ENCODE measurements at places on chromosomes 6 and 20.

GRCh38 chr20:5606350-5606749 lies 143.9 kb upstream of the SHLD1 start:
- no peak for DNase-seq

DNA sequence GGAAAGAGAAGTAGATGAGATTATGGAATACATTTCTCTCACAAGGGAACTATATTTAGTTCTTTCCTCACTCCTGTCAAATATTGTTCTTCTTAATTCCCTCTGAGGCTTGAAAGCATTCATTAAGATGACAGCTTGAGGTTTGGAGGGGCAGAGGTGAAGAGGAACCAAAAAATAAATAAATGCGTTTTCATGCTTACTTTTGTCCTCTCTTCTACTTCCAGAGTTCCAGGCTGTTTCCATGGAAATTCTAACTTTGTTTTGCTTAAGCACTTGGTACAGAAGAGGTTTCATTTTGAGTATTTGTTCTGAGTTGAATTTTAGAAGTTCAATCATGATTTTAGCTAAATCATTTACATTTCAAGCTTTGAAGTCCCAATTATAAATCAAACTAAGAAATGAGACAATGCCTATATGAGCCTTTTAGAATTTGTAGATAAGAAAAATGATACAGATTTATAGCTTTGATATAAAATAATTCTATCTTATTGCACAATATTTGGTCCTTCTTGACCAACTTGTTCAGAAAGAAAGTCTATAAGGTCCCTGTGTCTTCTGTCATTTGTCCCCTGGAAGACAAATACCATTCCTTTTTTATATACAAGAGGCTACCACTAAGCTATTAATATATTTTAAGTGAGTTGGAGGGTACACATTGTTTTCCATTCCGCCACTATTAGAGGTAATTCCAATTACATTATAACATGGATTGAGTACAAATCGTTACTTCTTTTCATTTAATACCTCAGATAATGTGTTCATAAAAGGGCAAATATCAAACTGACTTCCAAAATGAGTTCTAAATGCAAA lies 16.3 kb downstream of the RBM24 start:
- no peak for DNase-seq

DNA sequence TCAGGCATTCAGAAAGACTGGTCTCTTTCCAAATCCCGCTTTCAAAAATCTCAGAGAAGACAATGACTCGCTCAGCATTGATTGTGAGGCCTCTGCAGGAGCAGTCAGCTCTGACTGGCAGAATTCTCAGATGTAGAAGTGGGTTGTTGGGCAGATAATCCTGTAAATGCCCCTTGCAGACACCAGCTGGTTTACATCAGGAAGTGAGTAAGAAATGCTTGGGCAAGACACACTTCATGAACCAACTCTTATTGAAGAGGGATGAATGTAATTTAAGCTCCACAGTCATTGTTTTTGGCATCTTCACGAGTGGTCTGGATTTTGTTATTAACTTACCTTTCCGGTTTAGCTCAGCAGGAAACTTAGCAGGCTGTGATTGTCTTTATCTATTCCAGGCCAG lies 166.6 kb downstream of the PLCB4 start:
- DNase-seq, result no peak

GRCh38 chr6:83008626-83009025 lies 57.0 kb downstream of the UBE3D start:
- DNase-seq, result no peak

DNA sequence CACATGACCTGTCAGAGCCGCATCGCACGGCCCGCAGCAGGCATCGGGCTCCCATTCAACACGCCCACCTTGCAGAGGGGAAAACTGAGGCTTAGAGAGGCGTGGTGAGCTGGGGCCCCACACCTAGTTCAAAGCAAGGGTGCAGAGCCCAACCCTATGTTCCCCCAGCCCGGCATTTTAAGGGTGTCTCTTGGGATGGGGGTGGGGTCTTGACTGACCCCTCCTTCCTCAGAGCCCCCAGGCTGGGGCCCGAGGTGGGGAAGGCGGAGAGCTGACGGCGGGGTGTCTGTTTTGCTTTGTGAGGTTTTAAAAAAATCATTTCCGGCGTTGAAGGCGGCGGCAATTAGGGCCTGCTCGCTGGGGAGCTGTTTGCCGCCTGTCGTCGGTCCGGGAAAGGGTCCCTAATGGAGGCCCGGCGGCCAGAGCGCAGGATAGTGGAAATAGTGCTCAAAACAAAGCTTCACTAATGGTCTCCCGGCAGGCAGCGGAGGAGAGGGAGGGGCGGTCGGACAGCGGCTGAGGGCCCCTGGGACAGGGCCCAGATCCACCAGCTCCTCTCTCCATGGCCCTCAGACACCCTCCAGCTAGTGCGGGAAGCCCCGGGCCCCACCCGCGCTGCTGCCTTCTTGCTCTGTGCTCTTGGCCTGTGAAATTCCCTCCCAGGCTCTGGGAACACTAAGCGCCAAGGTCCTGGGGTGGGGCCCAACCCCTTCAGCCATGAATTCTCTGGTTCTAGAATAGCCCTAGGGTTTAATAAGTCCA lies 11.9 kb downstream of the VSTM2L start:
- no peak for DNase-seq

- DNase-seq, result no peak
These were observed 29.7 kb upstream of the ZNF337 start for GRCh38 chr20:25726357-25726756.

DNA sequence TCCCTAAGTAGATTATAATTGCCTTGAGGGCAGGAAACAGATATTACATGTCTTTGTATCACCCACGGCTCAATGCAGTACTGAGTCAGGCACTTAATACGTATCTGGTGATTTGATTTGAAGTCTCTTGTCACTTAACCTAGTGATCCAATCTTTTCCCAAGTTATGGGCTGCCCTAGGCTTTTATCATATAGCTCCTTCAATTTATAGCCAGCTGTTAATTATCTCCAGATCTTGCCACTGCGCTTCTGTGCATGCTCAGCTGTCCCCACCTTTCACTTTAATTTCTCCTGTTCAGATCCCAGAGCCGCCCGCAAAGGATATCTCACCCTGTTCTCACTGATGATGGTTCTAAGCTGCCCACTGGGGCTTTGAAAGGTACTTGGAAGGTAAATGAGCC lies 41.9 kb downstream of the SNHG17 start:
- DNase-seq, result no peak

DNA sequence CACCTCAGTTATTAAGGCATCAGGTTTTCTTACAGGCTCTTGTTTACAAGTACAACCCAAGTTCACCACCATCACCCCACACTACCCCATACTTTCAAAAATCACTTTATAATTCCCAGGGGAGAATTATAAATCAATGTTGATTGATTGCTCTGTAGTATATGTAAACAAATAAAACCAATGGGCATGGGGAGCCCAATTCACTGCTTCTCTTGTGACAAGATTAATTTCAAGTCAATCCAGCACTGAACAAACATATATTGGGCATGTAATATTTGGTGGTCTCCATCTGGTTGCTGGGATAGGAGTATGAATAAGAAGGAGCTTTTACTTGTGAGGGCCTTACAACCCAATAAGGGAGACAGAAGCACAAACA lies 95.8 kb downstream of the CLVS2 start:
- no peak for DNase-seq

GRCh38 chr6:43978473-43979346 lies 148.5 kb downstream of the MRPL14 start:
- DNase-seq, result no peak

- DNase-seq, result no peak
These were observed 637 bp downstream of the TFB1M start for GRCh38 chr6:155313602-155314091.

DNA sequence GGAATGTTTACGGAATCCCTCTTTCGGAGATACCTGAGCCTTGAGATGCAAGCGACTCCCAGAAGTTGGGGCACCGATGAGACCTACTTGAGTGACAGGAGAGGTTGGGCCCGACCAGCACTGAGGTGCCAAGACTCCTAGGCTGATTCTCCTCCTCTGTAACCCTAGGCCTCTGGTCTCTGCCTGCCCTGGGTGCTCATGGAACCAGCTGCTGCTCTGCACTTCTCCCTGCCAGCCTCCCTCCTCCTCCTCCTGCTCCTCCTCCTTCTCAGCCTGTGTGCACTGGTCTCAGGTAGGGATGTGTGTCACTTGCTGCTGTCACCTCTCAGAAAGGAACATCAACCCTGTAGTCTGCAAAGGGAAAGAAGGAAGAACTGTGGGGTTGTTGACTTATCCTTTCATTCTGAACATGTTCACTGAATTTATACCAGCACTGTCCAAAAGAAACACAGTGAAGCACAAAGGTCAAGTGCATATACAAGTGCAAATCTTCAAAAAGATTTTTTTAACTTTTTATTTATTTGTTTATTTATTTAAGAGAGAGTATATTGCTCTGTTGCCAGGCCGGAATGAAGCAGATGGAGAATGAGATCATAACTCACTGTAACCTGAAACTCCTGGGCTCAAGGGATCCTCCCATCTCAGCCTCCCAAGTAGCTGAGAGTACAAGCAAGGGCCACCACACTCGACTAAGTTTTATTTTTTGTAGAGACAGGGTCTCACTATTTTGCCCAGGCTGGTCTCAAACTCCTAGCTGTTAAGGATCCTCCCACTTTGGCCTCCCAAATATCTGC lies 913 bp downstream of the BTN2A2 start:
- no peak for DNase-seq

- no peak for DNase-seq
These were observed 76.8 kb upstream of the SIRPG start for GRCh38 chr20:1734269-1734858.

GRCh38 chr6:42963179-42963854 lies 2.8 kb downstream of the GNMT start:
- no peak for DNase-seq

- DNase-seq, result no peak
These were observed 199.2 kb upstream of the PMEPA1 start for GRCh38 chr20:57908704-57909630.

- DNase-seq, result no peak
These were observed 35.4 kb downstream of the ELOVL4 start for GRCh38 chr6:79911992-79912391.

GRCh38 chr6:44268095-44268628 lies 2.1 kb upstream of the TMEM151B start:
- no peak for DNase-seq

GRCh38 chr6:41967312-41968287 lies 26.0 kb upstream of the CCND3 start:
- DNase-seq, result no peak

DNA sequence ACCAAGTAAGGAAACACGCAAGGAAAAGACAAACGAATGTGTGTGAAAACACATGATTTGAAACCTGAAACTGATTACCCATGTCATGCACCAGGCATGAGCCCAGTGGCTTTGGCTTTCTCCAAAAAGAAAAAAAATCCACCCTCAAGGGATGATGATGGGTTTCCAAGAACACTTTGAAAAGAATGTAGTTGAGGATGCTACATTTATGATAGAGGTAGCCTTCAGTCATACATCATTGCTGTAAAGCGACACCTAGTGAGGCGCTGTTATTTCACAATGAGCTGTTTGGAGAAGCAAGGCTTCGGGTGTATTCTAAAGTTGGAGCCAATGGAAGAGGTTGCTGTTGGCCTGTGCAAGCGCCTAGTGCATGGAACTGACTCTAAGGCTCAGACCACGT lies 124.9 kb downstream of the SCML4 start:
- no peak for DNase-seq

DNA sequence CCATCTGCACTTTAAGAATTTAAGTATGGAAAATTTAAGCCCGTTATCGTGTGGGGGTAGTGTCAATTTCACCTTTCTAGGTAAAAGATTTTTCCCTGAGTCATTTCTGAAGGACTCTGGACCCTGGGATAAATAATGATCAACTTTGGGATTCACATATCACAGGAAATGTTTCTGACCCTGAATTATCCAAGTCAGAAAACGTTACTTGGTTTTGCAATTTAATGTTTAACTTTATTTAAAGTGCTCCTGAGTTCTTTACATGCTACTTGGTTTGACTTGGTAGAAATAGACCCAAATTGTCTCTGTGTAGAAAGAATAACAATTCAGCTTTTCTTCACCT lies 1.5 kb upstream of the SLC17A3 start:
- DNase-seq, result no peak

DNA sequence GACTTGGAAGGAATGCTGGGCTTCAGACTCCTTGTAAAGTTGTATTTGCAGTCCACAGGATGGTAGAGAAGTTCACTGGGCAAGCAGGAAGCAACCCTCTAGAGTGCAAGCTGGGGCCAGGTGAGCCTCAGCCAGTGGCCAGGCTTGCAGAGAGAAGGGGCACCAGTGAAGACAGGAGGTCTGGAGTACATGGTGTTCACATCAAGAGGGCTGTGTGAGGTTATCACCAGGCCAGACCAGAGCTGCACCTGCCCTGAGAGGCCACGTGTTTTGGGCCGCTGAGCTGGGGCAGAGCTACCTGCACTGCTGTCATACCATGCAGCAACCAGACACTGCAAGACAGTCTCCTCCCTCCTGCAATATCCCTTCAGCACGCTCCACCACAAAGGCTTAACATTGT lies 79.0 kb downstream of the SH3BGRL2 start:
- DNase-seq, result no peak

DNA sequence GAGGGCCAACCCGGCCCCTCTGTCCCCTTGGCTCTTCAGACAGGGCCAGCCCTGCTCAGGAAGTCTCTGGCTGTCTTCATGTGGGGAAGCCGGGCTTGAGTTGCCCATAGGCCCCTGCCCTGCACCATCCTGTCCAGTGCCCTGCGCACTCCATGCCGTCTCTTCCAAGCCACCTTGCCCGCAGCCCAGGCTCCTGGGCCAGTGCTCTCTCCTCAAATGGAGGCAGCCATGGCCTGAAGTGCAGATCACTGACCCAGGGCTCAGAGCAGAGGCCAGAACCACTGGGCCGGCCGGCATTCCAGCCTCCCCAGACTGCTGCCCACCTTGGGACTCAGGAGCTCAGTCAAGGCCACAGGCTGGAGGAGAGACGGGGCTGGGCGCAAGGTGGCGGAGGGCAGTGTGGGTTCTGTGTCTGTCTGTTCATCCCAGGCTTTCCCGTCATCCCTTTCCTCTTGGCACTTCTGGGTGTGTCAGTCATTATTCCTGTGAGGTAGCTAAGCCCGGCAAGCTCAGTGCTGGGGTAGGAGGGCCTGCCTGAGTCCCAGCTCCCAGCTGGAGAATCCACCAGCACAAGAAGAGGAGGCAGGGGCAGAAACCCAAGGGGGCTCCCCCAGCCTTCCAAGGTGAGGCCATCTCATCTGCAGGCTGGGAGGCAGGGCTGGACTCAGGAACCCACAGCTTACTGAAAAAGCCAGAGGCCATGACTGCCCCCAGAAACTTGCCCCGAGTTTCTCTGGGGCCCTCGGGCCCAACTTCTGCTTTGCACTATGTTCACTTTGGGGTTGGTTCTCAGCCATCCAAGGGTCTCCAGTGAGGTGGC lies 22.4 kb downstream of the SDCBP2 start:
- DNase-seq, result no peak

DNA sequence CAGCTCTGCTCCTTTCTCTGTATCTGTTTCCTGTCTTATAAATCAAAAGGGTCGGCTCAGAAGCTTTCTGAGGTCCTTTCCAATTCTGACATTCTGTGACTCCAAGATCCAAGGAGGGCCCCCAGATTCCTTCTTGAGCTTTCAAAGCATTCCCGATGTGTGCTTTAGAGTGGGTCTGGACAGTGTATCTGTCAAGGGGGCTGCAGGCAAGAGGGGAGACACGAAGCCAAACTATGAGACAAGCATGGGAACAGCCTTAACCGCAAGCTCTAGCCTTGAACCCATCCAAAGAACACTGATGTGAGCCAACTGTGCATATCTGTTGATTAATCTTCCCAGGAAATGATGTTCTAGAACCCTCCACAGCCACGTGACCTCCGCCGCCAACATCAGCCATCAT lies 73.8 kb downstream of the TSHZ2 start:
- DNase-seq, result no peak
